ENCODE measurements at places on chromosomes 2 and 18. TPM values are rescaled to one million over a fixed set of nuclear protein-coding genes. Genes with fewer than 3 reads are reported as not detected.

KIF5C gene
- 8.0 TPM for total RNA-seq

SRD5A2 gene
- not detected for total RNA-seq

HOXD13 gene
- total RNA-seq, result not detected

ANKRD23 gene
- total RNA-seq, result 13.1 TPM

FAHD2A gene
- total RNA-seq, result 30.8 TPM

RBM44 gene
- 1.0 TPM for total RNA-seq

PROC gene
- not detected for total RNA-seq

IL36B gene
- total RNA-seq, result not detected

KCTD1 gene
- total RNA-seq, result 3.5 TPM

CUL3 gene
- 96.8 TPM for total RNA-seq

DCDC2C gene
- not detected for total RNA-seq

GCC2 gene
- 205 TPM for total RNA-seq

MOCOS gene
- total RNA-seq, result 0.08 TPM

DLGAP1 gene
- total RNA-seq, result not detected

IMPA2 gene
- 9.5 TPM for total RNA-seq

ATP8B1 gene
- total RNA-seq, result not detected

LINC00305 gene
- total RNA-seq, result not detected

ACMSD gene
- not detected for total RNA-seq

MYL12B gene
- 184 TPM for total RNA-seq

ALLC gene
- not detected for total RNA-seq

LYPD1 gene
- not detected for total RNA-seq

EIPR1 gene
- total RNA-seq, result 29.2 TPM

SEPTIN10 gene
- not detected for total RNA-seq

TNFAIP6 gene
- not detected for total RNA-seq

EHBP1 gene
- 29.2 TPM for total RNA-seq

RUFY4 gene
- total RNA-seq, result 0.16 TPM

SKOR2 gene
- not detected for total RNA-seq

CKAP2L gene
- total RNA-seq, result not detected

AGPS gene
- 25.6 TPM for total RNA-seq

CRYGC gene
- not detected for total RNA-seq

SH3YL1 gene
- total RNA-seq, result 92.0 TPM

LMAN1 gene
- 40.7 TPM for total RNA-seq

CAPN13 gene
- not detected for total RNA-seq

LIMS3 gene
- not detected for total RNA-seq

LAMA3 gene
- total RNA-seq, result not detected

VWC2L gene
- not detected for total RNA-seq

HOXD4 gene
- not detected for total RNA-seq

RND3 gene
- not detected for total RNA-seq

MYO7B gene
- total RNA-seq, result 0.26 TPM

L3MBTL4 gene
- 0.18 TPM for total RNA-seq

KATNAL2 gene
- total RNA-seq, result 1.7 TPM

All from naive thymus-derived CD8-positive, alpha-beta T cell (primary cell).